ENCODE measurements at places on chromosomes 5 and 9.
A peak's percentile ranks its signal among the peaks of the same experiment; 100 is the strongest.

DNA sequence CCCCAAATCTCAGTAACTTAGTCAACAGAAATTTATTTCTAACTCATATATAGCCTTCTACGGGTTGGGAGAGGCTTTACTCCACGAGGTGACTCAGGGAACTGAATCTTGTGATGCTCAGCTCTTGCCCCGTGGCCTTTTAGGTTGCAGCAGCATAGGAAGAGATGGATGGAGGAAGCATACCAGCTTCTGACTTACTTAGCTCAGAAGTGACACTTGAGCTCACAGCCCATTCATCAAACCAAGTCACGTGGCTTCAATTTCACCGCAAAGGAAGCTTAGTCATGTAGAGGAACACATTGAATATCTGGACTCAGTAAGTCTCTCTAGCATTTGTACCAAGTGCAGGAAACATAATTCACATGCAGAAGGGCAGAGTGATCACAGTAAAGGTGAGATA is 124.1 kb upstream of the KCNN2 start:
- peak; percentile 90 for DNase-seq

GRCh38 chr5:128905568-128906110 is 59.6 kb upstream of the SLC27A6 start:
- peak; percentile 63 for DNase-seq

DNA sequence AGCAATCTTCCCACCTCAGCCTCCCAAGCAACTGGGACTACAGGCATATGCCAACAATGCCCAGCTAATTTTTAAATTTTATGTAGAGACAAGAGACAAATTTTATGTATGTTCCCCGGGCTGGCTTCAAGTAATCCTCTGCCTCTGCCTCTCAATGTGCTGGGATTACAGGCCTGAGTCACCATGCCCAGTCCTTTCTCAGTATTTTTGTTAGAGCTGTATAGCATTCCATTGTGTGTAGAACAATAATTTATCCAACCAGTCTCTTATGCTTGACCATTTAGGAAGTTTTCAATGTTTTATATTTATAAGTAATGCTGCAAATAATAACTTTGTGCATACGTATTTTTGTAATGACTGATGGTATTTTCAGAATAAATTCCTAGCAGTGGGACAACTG is 38.9 kb upstream of the CTXN3 start:
- DNase-seq, result peak; percentile 4

GRCh38 chr5:130651440-130651839 is 513.6 kb downstream of the HINT1 start:
- no peak for DNase-seq

- DNase-seq, result peak; percentile 38
These were observed 133.3 kb upstream of the ELL2 start for GRCh38 chr5:96094904-96095303.

GRCh38 chr5:131530706-131531331 is 104.2 kb downstream of the RAPGEF6 start:
- DNase-seq, result no peak

DNA sequence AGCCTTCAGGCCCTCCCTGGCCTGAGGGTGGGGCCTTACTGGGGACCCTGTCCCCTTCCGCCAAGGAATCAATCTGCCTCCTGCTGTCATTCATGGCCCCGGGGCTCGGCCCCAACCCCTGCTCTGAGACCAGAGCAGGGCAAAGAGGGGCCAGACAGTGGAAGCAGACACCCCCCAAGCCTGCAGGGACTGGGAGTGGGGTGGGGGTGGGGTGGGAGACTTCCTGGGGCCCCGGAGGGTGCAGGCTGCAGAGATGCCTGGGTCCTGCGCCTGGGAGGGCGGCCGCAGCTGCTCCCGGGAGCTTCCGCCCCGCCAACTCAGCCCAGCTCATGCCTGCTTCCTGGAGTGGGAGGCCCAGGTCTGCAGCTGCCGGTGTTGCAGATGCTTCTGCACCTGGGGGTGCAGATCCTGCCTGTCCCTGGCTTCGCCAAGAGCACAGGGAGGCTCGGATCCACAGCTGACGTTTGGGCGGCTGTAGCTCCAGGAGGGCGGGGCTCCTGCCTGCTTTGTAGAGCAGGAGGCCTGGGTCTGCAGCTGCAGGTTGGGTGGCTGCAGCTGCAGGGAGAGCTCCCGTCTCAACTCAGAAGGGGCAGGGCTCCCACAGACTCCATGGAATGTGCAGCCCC is 6.2 kb downstream of the KIF4B start:
- DNase-seq, result no peak

DNA sequence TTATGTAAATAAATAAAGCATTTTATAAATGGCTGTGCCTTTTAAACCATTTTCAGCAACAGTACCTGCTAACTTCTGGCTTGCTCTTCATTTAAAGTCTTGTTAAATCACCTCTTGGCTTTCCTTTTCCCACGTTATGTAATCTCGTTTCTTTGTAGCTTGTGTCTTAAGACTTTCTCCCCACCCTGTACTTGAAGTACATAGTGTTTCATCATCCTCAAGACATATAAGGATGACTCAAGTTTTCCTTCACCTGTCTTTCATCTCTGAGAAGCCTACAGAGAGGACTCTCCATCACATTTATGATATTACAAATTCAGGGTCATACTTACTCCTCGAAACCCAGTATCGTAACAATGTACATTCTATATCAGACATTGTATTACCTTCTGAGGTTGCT is 33.9 kb downstream of the PRELID2 start:
- no peak for DNase-seq

- DNase-seq, result no peak
These were observed 69.9 kb downstream of the DAPK1 start for GRCh38 chr9:87567571-87567970.

DNA sequence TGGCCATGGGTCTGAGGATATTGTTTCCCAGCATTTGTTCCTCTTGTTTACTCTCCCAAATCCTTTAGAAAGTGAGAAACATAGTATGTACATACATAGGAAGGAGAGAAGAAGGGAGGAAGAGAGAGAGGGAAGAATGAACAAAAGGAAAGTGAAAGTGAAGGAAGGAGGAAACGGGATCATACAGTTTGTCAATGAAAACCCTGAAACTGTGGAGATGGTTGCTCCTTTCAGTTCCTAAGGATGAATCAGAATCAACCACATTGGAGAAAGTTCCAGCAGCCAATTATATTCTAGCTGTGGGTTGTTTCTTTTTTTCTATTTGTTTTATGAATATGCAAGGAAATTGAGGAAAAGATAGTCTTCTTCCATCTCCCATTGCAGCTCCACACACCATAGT is 396.5 kb downstream of the MLLT3 start:
- DNase-seq, result peak; percentile 15

DNA sequence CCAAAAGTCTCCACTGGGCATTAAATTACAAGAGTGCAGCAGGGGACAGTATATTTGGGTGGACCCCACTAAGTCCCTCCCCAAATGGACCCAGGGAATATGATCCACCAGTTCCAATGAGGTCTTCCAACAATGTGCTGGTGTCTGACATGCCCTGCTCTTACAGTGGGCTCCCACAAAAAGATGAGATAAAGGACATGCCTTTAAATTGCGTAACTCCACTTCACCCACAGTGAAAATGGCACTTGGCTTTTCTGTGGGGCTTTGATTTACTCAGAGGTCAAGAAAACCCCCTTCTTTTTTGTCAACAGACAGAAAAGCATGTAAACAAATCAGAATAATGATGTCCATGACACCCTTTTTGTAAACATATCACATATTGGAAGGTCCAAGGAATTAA is 336.5 kb downstream of the EBF1 start:
- DNase-seq, result no peak

All from EH (cell line).